ENCODE measurements at places on chromosomes 5 and 9.

DNA sequence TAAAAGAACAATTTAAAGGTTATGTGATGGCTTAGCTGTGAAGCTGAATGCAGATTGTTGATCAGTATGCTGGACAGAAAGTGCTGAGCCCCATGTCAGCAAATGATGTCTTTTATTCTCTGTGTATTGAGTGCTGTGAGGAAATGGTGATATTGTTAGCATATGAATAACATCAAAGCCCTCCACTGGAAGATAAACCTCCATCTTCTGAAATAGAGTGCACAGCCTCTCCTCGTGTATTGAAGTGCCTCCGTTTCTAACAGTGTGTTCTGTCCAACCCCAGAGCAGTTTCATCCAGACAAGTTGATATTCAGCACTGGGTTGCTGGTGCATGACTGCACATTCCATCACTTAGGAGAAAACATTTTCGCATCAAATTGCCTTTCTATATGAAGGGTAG lies 242.9 kb downstream of the CSNK1G3 start:
- DNase-seq, result no peak

DNA sequence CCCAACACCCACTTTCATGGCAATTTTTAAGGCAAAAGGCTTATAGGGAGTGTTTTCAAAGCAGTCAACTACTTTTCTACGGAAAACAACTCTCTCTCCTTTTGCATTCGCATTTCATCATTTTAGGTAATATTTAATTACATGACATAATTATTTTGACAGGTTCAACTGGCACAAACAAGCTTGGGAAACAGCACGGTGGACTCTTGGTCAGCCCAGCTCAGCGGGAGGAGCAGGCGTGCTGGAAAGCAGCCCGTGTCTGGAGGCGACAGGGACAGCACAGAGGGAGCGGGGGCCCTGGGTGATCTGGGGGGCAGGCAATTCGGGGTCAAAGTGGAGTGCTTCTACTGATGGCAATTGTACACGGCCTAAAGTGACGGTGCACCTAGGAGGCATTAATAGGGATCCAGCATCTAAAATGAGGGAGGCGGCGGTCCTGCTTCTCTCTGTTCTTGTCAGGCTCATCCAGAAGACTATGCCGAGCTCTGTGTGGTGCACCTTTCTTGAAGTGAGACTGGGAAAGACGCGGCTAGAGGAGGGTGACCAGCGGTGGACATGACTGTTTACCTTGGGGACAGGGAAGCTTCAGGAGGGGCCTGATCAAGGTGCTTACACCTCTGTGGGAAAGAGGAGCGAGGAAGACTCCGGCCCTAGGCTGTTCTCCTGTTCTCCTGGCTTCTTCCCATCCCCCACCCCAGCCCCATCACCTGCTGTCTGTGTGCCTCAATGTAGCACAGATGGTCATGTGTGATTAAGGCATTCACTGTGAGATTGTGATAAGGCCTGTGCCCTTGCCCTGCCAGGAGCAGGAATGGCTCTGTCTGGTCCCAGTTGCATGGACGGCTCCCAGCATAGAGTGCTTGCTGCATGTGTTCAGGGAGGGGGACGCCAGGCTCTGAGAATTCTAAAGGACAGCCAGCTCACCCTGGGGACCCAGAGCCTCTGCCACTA lies 3.4 kb downstream of the MYMK start:
- no peak for DNase-seq

DNA sequence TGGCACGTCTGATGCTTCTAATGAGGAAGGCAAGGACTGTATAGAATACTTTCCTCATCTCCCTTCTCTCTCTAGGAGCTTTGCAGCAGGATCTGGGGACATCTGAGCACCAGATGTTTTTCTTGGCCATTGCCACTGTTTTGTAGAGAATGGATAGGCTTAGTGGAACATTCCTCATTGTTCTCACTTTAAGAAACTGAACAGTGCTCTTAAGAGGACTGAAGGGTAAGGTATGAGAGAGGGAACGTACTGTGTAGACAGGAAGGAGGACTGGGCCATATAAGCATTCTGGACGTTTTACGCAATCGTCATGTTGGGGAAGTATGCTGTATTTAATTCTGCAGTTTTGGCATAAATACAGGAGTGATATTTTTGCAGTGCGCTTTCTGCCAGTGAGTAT lies 70.6 kb downstream of the SMARCA2 start:
- no peak for DNase-seq

- DNase-seq, result peak; percentile 16
These were observed 16.0 kb downstream of the LYRM7 start for GRCh38 chr5:131186561-131187256.

GRCh38 chr5:108935611-108936010 lies 187.9 kb downstream of the FER start:
- DNase-seq, result no peak

DNA sequence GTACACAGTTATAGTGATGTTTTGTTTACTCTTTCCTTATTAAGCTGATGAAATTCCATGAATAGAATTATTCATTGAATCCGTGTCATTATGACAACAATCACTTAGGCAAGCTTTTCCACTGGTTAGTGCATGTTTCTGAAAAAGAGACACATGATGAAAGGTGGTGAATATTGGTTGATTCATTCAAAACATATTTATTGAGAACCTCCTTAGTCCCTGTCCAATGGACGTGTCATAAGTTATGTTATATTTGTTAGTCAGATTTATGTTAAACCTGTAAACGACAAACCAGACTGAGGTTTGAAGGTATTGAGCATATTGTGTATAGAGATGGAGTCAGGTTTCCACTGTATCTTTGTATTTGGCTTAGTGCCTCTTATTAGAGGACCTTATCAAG lies 1888.9 kb upstream of the CDH6 start:
- DNase-seq, result no peak

DNA sequence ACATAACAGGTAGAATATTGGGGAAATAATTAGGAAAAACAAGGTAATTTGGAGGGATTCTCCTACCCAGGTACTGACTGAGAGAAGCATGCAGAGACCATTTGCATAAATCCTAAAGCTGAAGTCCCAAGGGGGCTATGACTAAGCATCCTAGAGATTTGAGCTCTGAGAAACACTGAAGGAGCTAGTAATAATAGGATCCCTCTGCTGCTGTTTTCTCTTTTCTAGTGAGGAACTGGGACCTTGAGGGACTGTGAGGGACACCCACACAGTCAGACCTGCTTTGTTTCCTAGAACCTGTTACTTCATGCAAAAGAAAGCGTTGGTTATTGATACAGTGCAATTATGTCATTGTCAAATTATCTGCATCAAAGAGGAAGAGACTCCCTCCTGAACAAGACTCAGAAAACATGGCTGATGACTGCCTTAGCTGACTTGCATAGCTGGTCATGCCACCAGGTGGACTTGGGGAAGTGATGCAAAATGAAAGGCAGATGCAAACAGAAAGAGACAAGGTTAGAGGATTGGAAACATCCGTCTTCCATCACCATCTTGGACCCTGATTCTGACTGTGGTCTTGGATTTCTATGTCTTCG lies 335.4 kb downstream of the NTRK2 start:
- no peak for DNase-seq

DNA sequence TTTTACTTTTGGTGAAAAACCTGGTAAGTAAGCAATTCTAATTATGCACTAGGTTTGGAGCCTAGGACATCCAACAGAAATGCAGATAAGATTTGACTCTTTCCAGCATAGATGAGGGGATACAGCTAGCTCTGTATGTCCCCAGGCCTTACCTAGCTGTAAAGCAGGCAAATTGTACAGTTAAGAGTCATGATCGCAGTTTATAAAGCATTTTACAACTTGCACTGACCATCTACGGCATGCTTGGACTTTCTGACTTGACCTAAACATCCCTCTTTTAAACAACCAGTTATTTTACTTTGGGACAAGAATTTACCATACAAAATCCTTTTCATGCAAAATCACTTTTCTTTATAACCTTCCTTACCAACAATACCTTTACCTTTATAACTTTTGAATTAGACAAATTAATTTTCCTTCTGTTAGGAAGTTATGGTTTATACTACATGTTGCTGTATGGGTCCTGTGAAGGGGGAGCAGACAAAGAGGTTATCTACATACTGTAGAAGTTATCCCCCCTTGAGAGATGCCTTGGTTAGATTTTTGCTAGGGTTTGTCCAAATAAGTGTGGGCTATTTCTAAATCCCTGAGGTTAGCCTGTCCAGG lies 36.8 kb downstream of the FGD3 start:
- DNase-seq, result no peak
